ENCODE measurements at places on chromosomes 12 and 14.

- DNase-seq = no peak
These were observed 854.7 kb downstream of the AACS start for GRCh38 chr12:125919856-125920470.

DNA sequence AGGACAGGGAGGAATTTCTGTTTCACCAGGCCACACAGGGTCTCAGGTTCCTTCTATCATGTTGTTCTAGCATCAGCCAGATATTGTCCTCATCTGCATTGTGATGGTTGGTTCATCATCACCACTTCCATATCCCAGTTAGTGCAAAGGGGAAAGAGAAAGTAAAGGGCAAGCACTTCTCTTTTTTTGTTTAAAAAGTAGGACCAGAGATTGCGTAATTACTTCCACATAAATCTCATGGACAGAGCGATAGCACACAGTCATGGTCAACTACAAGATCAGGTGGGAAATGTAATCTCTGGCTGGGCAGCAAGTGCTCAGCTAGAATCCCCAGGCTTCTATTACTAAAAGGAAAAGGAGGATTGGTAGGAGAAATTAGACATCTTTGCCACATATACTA lies 155.1 kb downstream of the KIF21A start:
- no peak for DNase-seq

DNA sequence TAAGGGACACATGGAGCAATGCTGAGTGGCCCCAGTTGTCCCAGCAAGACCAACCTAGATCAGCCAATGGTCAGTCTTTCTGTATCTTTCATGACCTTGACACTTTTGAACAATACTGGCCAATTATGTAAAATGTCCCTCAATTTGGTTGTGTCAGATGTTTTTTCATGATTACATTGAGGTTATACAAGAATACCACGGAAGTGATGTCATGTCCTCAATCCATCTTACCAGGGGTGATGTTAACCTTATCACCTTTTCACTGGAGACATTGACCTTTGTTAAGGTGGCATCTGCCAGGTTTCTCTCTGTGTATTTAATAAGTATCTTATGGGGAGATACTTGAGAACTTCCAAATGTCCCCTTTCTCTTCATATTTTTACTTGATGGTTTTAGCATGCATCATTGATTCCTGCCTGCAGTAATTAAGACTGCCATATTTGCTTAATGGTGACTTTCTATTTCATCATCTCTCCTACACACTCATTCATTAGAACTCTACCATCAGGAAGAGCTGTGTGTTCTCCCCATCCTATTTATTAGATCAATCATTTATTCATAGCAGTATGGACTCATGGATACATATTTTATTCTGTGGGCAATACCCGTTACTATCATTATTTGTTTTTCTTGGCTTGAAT lies 64.7 kb upstream of the RFLNA start:
- DNase-seq = no peak

GRCh38 chr14:28059254-28059653 lies 707.3 kb upstream of the FOXG1 start:
- DNase-seq = no peak

DNA sequence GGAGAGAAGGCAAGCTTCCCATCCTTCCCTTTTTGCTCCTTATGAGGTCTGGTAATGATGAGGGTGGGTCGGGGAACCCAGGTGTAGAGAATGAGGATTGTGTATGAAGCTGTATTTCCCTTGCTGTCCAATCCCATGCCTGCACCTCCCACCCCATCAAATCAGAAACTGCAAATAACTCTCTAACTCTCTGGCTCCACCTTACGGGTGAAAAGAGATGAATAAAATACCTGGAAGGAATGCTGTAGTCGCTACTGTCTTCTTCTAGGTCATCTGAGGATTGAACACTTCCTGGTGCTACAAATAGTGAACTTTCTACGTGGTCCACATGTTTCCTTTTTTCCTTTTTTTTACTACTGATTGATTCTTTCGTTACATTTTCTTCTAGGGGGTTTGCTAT lies 38.9 kb upstream of the DICER1 start:
- no peak for DNase-seq

- DNase-seq = no peak
These were observed 54.3 kb upstream of the NPFF start for GRCh38 chr12:53561590-53561953.

- DNase-seq = no peak
These were observed 1.6 kb upstream of the SYNDIG1L start for GRCh38 chr14:74427651-74428050.

DNA sequence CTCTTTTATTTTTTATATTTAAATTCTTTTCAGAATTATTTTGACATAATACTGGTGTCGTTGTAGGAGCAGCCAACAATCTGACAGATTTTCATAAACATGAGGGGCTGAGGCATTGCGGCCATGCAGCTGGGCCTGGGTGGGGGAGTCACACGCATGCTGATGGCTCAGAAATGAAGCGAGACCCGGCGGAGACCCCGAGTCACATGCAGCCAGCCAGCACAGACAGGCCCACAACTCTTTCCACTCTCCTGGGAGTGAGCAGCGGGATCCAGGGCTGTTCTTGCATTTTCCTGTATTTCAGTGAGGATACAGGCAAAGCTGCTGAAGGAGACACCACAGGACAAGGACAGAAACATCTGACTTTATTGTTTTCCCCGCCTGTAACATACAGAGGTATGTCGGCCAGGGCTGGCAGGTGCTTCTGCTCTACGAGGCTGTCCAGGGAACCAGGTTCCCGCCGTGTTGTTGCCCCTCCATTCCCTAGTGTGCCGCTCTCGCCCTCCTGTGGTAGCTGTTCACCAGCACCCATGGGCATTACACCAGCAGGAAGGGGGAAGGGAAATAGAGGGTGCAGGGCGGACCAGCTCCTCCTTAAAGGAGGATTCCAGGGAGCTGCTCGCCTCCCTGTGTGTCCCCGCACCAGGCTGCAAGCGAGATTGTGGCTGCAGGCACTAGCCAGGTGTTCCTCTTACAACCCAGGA lies 30.5 kb downstream of the FZD10 start:
- DNase-seq = no peak

DNA sequence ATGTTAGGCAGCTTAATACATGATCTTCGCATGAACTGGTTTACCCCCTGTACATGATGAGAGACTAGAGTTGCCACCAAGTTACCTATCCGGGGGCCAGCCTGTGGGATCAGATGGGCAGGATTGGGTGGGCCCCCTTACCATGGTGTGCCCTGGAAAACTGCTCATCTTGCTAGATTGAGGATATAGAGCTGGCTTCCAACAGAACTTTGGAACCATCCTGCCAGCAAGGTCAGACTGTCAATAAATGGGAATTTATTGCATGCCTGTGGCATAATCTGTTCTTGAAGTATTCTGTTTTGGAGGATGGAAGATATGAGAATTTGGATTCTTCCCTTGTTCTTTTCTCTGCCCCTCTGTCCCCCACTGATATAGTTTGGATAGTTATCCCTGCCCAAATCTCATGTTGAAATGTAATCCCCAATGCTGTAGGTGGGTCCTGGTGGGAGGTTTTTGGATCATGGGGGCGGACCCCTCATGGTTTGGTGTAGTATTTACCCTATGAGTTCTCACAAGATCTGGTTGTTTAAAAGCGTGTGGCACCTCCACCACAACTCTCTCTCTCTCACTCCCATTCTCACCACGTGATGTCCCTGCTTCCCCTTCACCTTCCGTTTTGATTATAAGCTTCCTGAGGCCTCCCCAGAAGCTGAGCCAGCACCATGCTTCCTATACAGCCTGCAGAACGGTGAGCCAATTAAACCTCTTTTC lies 3.7 kb upstream of the TM9SF1 start:
- no peak for DNase-seq

GRCh38 chr12:53618275-53618674 lies 7.9 kb downstream of the ATF7 start:
- no peak for DNase-seq

GRCh38 chr14:24411443-24412389 lies 12.9 kb downstream of the NYNRIN start:
- no peak for DNase-seq

DNA sequence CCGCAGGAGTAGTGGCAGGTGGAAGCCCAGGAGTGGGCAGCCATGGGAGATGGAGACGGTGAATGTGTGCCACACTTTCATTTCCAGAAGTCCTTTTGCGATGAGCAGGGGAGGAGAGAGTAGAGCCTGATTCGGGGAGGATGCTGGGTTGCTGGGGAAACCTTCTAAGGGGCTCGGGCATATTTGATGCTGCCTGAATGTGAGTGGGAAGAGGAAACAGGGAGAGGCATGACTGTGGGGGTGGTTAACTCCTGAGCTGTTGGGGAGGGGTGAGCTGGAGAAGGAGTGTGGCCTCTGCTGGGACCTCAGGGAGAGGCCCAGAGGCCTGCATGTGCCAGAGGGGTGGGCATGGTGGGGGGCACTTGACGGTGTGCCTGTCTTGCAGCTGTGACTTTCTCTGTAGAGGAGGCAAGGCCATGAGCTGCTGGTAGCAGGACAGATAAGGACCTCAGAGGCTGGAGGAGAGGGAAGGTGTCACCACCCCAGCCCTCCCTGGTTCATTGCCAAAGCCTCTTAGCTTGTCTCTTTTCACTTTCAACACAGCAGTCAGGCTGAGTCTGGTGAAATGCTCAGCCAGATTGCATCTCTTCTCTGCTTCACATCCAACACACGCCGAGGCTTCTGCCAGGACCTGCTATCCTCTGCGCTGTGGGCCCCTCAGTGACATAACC lies 11.4 kb downstream of the GLT1D1 start:
- DNase-seq = no peak

DNA sequence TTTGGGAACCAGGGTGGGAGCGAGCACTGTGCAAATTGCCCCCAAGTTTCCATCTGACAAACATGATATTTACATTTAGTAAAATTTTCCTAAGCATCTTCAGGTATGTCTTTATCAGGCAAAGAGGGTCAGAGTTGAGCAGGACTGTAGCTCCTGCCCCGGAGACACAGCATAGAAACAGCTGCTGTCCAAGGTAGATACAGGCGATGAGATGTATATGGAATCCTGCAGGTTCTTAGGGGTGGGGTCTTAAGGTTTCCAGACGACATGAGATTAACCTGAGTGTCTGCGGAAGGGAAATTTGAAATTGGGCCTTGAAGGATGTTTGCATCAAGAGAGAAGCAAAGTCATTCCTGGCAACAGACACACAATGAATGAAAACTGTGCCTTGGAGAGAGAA lies 998.8 kb downstream of the AACS start:
- no peak for DNase-seq

DNA sequence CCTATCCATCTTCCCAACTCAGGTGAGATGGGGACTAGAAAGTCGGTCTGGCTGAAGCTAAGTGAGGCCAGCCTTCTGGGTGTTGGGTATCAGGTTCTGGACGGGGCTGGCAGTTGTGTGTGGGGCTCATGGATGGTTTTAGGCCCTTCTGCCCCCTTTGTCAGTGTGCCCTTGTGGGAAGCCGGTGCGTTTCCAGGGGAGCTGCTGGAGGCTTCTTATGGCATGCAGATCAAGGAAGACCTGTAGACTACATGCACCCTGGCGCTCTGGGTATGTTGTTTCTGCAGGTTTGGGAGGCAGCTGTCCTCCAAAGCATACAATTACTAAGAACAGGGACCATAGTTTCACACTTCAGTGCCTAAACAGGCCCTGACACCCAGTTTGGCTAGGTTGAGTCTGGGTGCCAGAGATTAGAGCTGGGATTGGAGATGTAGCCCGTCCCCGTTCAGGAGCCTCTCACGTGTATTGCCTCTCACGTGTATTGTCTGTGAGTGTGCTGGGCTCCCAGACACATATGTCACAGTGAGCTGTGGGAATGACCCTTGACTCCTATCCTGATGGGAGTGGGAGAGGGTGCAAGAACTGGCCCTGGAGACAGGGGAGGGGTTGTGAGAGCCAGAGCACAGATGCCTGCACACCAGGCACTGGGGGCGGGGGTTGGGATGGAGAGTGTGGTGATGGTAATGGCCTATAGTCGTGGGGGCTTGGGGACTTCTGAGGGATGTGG lies 84.4 kb downstream of the SLC25A47 start:
- DNase-seq = no peak

DNA sequence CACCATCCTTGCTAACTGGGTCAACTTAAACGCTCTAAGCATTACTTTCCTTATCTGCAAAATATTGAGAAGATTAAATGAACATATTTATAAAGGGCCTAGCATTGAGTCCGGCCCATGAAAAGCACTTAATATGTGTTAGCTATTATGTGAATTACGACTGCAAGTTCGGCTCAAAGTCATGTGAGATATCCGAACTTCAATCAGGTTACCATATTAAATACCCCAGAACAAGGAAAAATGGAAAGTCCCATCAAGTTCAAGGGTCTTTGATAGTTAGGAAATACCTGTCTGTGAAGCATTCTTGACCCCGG lies 487 bp upstream of the NRDE2 start:
- no peak for DNase-seq

DNA sequence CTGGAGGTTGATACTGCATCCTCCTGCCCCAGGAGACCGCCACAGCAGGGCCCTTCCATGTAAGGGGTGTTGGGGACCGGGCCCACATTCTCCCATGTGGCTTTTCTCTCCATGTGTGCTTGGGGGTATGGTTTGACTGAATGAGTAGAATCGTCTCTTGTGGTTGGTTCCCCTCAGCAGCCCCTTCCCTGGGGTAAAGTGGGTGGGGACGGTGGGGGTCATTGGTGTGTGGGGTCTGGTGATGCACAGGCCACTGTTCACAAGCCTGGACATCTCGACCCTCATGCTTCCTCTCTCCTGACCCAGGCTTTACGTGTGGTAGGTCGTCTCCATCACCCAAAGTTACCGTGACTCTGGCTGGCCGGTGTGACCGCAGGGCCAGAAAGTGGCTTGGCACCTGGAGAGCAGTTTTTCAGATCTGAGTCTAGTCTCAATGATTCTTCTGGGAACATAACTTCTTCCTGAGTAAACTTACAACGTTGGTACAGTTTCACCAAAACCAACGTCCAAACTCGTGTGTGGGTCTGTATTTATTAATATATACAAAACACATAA lies 17.7 kb downstream of the DCAF4 start:
- no peak for DNase-seq

GRCh38 chr12:10339053-10339840 lies 31.6 kb downstream of the KLRD1 start:
- no peak for DNase-seq

- no peak for DNase-seq
These were observed 79.2 kb downstream of the ATXN2 start for GRCh38 chr12:111519937-111520336.

DNA sequence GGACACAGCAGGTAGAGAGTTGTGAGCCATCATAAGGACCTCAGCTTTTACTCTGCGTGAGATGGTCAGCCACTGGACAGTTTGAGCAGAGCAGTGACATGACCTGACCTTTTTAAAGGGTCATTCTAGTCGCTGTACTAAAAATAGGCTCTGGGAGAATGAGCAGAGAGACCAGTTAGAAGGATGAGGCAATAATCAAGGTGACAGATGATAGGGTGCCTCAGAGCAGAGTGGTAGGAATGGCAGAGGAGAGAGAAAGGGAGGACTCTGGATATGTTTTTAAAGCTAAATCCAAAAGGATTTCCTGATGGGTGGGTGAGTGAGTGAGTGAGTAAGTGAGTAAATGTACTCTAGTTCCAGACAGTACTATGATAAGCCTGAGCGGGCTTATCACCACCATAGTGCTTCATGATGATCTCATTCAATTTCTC lies 83.6 kb upstream of the ARHGAP5 start:
- no peak for DNase-seq

- DNase-seq = no peak
These were observed 26.6 kb downstream of the NUP37 start for GRCh38 chr12:102093319-102093718.

GRCh38 chr12:32541754-32542374 lies 137.2 kb upstream of the DNM1L start:
- DNase-seq = no peak

Measured in stimulated activated CD8-positive, alpha-beta memory T cell treated with anti-CD3 and anti-CD28 coated beads, Interleukin-2, amount 100 ng/mL, for 1 hour (primary cell).